CD4-positive, alpha-beta T cell treated with Interferon alpha-2 for 1 hour (primary cell): ENCODE measurements at places on chromosomes 3 and 15.

DNA sequence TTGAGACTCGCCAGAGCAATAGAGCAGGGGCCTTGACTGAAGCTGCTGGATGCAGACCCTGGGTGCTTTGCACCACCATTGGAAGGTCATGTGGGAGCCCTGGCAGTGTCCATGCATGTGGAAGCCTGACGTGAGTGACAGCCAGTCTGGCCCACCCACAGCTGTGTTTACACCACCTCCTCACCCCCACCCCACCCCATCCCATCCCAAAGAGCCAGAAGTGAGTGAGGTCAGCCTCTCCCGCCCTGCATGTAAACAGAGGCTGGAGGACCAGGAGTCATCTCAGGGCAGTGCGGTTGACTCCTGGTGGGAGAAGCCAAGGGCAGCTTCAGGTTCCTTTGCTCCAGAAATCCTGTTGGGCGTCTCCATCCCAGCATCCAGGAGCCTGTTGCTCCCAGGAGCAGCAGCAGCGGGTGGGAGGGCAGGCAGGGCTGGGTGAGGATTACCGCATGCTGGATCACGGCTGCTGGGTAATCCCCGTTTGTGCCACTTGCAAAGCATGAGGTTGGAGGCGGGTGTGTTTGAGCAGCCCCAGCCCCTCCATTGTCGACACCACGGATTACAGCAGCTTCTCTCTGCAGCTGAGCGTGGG lies 44.6 kb downstream of the CORO2B start:
- DNase-seq = no peak

GRCh38 chr3:37731895-37732294 lies 129.8 kb upstream of the CTDSPL start:
- no peak for DNase-seq

- DNase-seq = no peak
Observed at GRCh38 chr15:70792171-70792573, 28.8 kb upstream of the UACA start.

DNA sequence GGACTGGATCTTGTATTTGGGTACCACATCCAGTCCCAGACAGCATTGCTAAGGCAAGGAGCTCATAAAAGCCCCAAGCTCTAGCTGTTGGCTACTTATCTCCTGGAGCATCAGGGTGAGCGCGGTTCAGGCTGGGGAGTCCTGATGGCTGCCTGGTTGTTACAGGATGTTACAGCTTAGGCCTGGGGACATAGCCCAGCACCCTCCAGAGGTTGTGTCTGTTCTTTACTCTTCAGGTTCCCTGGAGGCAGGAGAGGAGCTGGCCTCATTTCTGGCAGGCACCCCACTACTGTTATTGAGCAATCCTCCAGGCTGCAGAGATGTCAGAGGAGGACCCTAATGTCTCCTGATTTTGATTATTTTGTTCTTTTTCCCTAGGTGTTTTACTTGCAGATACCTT lies 26.6 kb downstream of the APBA2 start:
- DNase-seq = no peak

DNA sequence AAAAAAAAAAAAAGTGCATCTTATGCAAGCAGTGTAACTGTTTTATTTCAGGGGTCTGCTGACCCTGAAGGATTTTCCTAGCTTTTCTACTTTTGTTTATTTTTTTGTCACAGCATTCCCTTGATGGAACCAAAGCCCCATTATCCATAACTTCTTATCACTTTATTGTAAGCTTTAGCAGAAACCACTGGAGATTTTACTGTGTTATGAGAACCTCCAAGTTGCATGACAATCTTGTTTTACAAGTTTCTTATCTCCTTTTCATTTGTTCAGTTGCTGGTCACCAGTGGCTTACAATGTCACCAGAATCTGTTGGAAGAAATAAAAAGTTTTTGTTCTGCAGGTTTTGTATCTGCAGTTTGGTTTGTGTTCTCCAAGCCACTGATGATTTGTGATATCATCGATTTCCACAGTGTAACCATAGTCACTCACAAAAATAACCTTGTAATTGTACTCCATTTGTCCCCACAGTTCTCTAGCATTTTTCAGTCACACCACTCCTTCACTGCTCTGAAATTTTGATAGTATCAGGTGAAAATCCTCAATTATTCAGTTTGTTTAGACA lies 660.0 kb downstream of the RBMS3 start:
- no peak for DNase-seq

GRCh38 chr3:57818772-57819171 lies 62.7 kb downstream of the SLMAP start:
- no peak for DNase-seq

DNA sequence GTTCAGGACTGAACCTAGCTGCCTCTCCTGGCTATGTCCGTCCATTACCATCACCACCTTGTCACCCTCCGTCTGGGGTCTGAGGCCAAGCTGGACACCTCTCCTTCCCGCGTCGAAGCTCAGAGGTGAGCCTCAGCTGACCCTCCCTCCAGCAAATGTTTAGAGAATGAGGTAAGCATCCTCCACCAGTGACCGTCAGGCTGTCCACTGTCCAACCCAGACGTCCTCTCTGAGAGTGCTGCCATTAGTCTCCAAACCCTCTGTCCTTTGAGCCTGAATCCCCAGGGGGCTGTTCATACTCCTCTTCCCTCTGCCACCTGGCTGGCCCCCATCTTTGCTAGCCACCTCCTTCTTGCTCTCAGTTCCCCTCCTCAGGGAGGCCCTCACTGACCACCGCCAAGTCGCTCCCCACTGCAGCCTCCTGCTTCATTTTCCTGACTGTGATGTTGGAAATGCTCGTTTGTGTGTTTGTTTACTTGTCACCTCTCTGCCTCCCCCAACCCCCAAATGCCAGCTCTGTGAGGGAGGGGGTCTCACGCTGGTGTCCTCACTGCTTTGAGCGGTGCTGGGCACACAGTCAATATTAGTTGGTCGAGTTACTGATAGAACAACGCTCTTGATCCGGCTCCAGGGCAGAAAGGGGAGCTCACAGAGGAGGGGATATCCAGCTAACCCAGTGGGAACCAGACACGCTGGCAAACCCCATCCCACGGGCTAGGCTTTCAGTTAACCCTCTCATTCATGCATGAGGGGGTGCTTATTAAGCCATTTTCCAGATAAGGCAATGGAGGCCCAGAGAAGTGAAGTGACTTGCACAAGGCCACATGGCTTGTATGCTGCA lies 64.9 kb downstream of the IQSEC1 start:
- no peak for DNase-seq
